DMS53 (cell line): ENCODE measurements at places on chromosomes 1 and 21.

DNA sequence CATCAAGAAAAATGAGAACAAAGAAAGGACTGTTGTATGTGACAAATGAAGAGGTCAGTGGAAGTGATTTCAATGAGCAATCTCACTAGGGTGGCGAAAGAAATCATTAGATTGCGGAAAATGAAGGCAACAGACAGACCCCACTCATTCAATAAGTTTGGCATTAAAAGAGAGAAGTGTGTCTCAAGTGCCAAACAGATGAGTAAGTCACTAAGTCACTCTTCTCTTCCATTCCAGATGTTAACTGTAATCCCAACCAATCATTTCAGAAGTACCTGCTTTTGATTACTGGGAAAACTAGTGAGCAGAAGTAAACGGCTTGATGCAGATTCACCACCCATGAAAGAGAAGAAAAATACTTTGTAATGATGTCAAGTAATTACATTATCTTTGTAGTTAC lies 144.3 kb upstream of the PRMT6 start:
- no peak for DNase-seq

GRCh38 chr21:29256126-29256910 lies 42.4 kb upstream of the BACH1 start:
- no peak for DNase-seq

GRCh38 chr21:25307489-25307888 lies 299.8 kb downstream of the MRPL39 start:
- DNase-seq: no peak

DNA sequence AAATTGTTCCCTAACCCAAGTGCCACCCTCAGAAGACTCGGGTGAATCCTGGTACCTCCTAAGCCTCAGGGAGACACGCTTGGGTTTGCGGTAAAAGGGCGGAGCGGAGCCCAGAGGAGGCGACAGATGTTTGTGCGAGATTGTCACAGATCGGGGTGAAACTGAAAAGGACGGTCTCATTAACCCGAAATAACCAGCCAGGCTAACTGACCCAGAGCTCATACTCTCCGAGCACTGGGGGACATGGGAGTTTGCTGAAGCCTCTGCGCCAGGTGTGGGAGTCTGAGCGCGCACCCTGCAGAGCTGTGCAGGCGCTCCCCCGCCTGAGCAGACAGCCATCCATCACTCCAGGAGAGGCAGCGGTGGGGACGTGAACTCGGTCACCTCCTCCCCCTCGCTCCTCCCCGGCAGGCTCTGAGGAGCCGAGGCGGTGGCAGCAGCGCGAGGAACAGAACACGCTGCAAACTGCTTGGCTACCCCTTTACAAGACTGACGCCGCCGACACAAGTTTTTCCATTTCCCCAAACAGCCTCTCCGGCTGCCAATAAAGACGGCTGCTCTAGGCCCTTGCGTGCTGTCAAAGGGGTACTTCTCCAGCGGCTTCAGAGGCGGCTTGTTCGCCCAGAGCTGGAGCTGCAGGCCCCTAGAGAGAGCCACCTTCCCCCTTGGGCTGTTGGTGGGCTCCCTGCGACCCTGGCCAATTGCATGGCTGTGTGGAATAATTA lies 43.5 kb downstream of the RRAGC start:
- no peak for DNase-seq

- DNase-seq: no peak
Observed at GRCh38 chr1:50976111-50976889, 6.3 kb downstream of the CDKN2C start.

- peak; percentile 23 for DNase-seq
Observed at GRCh38 chr21:25871566-25871965, 136.8 kb downstream of the GABPA start.

GRCh38 chr1:217564833-217565232 lies 66.1 kb downstream of the GPATCH2 start:
- DNase-seq: no peak

- no peak for DNase-seq
Observed at GRCh38 chr21:35345954-35346353, 296.9 kb upstream of the RUNX1 start.

GRCh38 chr1:178955391-178955954 lies 70.2 kb upstream of the FAM20B start:
- DNase-seq: no peak

GRCh38 chr1:26028490-26028980 lies 7.0 kb downstream of the EXTL1 start:
- no peak for DNase-seq

DNA sequence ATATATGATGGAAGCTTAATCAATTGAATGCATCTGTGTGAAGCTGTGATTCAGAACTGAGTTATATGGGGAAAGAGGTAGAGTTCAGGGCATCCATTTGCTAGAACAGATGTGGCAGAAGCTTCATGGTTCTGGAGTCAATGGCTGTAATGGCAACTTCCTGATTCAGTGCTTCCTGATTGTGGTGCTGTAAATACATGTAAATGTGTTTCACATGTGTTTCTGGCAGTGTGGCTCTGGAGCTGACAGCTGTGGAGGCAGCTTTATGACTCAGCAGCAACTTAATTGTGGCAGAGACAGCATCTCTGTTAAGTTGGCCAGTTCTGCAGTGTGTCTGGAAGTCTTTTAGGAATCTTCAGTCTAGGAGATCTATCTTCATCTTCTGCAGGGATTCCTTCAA lies 226.6 kb upstream of the ZRANB2 start:
- peak; percentile 77 for DNase-seq
